ENCODE measurements at places on chromosomes 16 and 17. TPM values are rescaled to one million over a fixed set of nuclear protein-coding genes. Genes with fewer than 3 reads are reported as not detected.

Gene DOC2B
- not detected for polyA plus RNA-seq

Gene FZD2
- polyA plus RNA-seq = 93.1 TPM

Gene KRT33A
- not detected for polyA plus RNA-seq

Gene ENO3
- polyA plus RNA-seq = 3.8 TPM

Gene FOXL1
- polyA plus RNA-seq = 4.9 TPM

Gene DPEP3
- polyA plus RNA-seq = not detected

Gene ST3GAL2
- polyA plus RNA-seq = 20.3 TPM

Data from BJ (cell line).